ENCODE measurements at places on chromosomes 5 and 9.

DNA sequence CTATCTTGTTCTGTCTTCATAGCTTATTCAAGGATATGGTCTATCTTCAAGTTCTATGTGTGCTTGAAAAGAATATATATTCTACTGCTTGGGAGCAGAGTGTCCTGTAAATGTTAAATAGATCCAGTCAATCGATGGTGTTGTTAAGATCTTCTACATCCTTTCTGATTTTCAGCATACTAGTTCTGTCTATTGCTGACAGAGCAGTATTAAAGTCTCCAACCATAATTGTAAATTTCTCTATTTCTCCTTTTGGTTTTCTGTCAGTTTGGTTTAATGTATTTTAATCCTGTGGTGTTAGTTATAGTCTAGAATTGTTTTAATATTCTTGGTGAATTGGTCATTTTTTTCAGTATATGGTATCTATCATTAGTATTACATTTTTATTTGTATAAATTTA lies 124.0 kb upstream of the COX7C start:
- DNase-seq: no peak

- DNase-seq: no peak
Measured at GRCh38 chr5:87099291-87099839, 168.3 kb upstream of the RASA1 start.

GRCh38 chr9:110185806-110186205 lies 22.2 kb downstream of the C9orf152 start:
- DNase-seq: no peak

GRCh38 chr9:137312852-137313325 lies 10.8 kb upstream of the NRARP start:
- no peak for DNase-seq

GRCh38 chr5:6461006-6461405 lies 12.3 kb downstream of the UBE2QL1 start:
- no peak for DNase-seq

DNA sequence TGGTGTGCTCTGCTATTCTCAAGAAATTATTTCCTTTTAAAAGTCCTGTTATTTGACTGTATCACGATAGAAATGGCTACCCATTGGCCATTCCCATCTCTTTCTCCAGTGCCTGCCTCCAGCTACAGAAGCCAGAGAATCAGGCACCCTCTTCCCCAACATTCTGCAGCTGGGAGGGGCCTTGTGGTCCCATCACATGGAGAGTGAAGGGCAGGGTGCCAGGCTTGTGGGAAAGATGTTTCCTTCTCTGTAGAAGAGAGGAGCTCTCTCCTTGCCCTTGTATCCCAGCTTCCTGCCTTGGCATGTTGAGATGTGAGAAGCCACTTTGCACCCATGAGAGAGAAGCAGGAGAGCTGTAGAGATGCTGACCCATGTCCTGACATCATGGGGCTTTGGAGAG lies 465.0 kb downstream of the MTRR start:
- DNase-seq: no peak

- peak; percentile 50 for DNase-seq
Measured at GRCh38 chr5:32217886-32218396, 43.8 kb upstream of the GOLPH3 start.

- DNase-seq: no peak
Measured at GRCh38 chr5:75640395-75640794, 29.1 kb downstream of the ANKDD1B start.

DNA sequence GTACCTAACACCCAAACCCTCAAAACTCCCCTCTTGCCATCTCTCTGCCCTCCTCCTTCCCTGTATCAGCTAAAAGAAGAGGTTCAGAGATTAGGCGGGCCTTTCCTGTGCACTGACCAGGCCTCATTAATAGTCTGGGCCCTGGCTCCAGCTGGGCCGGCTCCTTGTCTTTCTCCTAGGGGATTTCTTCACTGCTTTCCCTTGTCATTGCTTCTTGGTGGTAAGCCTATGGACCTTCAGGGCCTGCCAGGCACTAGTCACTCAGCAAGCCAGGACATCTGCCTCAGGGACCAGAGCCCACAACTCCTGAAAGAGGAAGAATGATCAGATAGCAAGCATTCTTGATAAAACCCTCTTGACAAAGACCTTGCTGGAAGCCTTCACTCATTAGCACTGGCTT lies 50.9 kb downstream of the MRRF start:
- DNase-seq: no peak

GRCh38 chr9:137353223-137354152 lies 51.4 kb upstream of the NRARP start:
- no peak for DNase-seq
